Activated naive CD8-positive, alpha-beta T cell treated with anti-CD3 and anti-CD28 coated beads for 36 hours (primary cell): ENCODE measurements at places on chromosomes 1 and 21.

DNA sequence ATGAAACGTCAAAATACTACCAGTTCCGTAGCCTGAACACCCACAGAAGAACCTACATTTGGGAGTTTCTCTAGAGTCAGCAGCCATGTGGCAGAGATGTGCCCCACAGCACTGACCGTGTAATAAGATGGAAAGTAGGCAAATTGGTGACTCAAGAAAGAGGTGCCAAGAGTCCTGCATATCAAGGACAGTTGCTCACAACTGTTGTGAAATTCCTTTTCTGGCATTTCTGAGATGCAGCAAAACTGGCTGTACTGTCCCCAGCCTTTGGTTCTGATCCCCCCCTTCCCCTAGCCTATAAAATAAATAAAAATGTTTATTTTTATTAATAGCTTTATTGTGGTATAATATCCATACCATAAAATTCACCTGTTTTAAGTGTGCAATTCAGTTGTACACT, 324.0 kb downstream of the PCP4 start:
- no peak for DNase-seq

- no peak for DNase-seq
Measured at GRCh38 chr1:246160905-246161304, 346.2 kb downstream of the SMYD3 start.

GRCh38 chr1:248926401-248927182, 20.6 kb downstream of the PGBD2 start:
- DNase-seq = no peak

DNA sequence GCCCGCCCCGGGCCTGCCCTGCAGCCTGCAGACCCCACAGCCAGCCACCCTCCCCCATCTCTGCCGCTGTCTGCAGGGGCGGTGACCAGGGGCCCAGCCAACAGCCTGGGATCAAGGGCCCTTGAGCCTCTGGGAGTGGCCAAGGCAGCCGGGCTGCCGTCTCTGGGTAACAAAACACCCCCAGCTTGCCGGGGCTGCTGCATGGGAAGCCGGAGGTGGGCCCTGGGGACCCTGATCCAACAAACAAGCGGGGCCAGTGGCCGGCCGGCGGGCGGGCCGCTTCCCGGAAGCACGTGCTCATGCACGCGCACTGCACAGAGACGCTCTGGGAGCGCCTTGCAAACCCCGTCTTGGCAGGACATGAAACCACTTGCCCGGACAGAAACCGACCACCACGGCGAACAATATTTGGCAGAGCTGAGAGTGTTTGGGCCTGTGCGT, 13.2 kb downstream of the MEGF6 start:
- no peak for DNase-seq

DNA sequence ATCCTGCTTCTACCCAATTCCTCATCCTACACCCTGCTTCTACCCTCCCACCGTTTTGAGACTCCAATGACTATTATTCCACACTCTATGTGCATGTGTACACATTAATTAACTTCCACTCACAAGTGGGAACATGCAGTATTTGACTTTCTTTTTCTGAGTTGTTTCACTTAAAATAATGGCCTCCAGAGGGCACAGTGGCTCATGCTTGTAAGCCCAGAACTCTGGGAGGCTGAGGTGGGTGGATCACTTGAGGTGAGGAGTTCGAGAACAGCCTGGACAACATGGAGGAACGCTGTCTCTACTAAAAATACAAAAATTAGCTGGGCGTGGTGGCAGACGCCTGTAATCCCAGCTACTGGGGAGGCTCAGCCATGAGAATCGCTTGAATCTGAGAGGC, 464.8 kb downstream of the PTBP2 start:
- DNase-seq = no peak

GRCh38 chr1:36440646-36441045, 9.6 kb downstream of the OSCP1 start:
- no peak for DNase-seq

GRCh38 chr1:40096646-40096976, 441 bp downstream of the PPT1 start:
- no peak for DNase-seq

- DNase-seq = no peak
Measured at GRCh38 chr1:168136709-168137514, at the start of gene GPR161. GPR161 (minus strand) TSS chr1:168136930; CDS start chr1:168104850, 32,080 bp downstream.

GRCh38 chr1:6498576-6499111, 7.2 kb upstream of the PLEKHG5 start:
- no peak for DNase-seq

- DNase-seq = no peak
Measured at GRCh38 chr1:198151688-198152087, 5.1 kb upstream of the NEK7 start.
